Transverse colon (tissue), 4 donors: ENCODE measurements at places on chromosomes 7 and 10. TPM values are rescaled to one million over a fixed set of nuclear protein-coding genes. Genes with fewer than 3 reads are reported as not detected.
A peak's percentile ranks its signal among the peaks of the same experiment; 100 is the strongest.

GIMAP5 gene
- total RNA-seq = 13.5 TPM

DNA sequence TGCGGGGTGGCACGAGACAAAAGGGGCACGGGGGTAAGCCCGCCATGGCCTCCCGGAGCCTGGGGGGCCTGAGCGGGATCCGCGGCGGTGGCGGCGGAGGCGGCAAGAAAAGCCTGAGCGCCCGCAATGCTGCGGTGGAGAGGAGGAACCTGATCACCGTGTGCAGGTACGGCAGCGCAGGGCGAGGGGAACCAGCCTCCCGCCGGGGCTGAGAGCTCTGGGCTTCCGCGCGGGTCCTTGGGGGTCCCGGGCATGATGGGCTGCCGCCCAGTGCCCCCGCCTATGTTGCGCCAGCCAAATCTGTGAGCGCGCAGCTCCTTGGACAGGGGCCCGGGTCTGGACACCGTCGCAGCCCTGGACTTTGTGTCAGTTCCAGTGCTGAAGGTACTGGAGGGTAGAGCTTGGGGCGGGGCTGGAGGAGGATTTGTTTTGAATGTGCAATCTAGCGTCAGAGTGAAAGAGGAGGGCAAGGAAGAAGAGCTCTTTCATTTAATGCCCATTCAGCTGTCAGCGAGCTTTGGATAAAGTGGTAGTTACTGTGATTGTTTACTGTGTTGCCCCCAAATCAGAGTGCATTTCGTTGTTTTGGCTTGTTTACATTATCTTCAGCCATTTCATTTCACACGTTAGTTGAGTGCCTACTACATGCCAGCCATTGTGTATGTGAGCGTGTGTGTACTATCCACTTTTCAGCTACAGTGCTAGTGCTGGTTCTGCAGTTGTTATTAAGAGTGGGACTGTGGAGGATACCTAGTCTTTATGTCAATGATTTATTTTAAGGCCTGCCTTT, 777 bp downstream of the RUNDC3B start:
- DNase-seq = peak; percentile 73

- DNase-seq = no peak
Observed at GRCh38 chr10:63987212-63987611, 466.0 kb downstream of the REEP3 start.

- no peak for DNase-seq
Observed at GRCh38 chr7:141227454-141227853, 153.6 kb downstream of the TMEM178B start.

- DNase-seq = no peak
Observed at GRCh38 chr10:11462071-11462470, 149.4 kb downstream of the USP6NL start.
